ENCODE measurements at places on chromosomes 4 and X.
A peak's percentile ranks its signal among the peaks of the same experiment; 100 is the strongest.

DNA sequence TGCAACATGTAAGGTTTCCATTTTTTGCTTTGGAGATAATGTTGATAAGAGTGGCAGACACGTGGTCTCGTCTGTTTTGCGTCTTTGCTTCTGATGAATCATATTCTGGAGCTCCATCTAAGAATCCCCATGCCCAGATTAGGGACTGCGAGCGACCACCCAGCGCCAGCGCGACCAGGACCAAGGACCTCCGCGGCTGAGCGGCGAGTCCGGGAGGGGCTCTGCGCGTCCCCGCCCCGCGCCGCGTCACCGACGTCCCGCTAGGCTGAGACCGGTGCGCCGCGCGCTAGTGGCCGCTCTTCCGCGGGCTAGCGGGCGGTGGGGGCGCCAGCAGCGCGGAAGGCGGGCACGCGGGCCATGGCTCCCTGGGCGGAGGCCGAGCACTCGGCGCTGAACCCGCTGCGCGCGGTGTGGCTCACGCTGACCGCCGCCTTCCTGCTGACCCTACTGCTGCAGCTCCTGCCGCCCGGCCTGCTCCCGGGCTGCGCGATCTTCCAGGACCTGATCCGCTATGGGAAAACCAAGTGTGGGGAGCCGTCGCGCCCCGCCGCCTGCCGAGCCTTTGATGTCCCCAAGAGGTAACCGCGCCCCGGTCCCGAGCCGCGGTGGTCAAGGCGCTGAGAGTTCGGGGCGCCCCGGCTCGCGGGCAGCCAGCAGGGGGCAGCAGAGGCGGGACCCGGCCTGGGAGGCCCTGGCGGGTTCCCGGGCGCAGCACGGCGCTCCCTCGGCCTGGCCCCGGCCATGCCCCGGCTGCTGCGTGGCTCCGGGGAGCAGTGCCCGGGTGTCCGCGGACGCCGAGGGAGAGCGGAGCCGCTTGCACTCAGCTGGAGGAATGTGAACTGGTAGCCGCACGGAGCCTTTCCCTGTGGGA, at the start of gene SRD5A3:
Gene SRD5A3 (plus strand): TSS at position 263 of the 871 bp plus-strand sequence. CDS start 95 bp downstream, at position 358.
- DNase-seq = peak; percentile 92

DNA sequence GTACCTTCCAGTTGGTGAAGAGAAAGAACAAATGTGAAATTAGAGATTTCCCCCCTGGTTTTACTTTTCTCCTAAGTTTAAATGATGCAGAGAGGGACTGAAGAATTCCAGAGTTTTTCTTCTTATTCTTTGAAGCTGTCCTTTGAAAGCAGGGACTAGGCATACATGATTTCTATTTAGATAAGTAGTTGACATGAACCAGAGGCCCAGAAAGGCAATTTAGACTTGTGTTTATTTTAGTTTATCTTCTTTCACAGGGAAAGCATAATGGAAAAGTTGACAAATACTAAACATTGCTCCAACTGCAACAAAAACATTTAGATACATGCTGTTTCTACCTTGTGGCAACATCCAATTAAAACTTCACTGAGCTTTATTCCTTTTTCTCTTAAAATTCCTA, 32.0 kb downstream of the PTPN13 start:
- DNase-seq = no peak

DNA sequence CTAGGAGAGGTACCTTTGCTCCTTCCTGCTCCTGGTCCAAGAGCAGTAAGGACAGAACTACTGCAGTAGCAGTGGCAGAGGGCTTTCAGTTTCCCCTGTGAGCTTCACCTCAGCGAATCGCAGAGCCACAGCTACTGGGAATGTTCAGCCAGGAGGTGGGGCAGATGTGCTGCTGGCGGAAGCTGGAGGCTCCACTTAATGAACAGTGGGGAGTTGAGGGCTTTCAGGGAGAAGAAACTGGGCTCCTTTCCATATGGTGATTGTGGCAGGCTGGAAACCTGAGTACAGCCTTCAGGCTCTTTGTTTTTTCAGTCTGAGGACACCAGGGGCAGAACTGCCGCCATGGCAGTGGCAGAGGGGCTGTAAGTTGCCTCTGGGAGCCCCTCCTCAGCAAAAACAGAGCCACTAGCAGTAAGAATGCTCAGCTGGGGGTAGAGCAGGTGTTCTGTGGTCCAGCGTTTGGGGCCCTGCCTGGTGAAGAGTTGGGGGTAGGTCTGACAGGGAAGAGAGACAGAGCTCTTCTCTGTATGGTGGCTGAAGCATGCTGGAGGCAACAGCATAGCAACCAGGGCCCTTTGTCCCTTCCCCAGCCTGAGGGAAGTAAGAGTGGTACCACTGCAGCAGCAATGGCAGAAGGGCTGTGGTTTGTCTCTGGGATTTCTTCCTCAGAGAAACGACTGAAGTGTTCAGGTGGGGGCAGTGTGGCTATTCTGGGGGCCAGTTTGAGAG, 106.0 kb upstream of the GRXCR1 start:
- no peak for DNase-seq

DNA sequence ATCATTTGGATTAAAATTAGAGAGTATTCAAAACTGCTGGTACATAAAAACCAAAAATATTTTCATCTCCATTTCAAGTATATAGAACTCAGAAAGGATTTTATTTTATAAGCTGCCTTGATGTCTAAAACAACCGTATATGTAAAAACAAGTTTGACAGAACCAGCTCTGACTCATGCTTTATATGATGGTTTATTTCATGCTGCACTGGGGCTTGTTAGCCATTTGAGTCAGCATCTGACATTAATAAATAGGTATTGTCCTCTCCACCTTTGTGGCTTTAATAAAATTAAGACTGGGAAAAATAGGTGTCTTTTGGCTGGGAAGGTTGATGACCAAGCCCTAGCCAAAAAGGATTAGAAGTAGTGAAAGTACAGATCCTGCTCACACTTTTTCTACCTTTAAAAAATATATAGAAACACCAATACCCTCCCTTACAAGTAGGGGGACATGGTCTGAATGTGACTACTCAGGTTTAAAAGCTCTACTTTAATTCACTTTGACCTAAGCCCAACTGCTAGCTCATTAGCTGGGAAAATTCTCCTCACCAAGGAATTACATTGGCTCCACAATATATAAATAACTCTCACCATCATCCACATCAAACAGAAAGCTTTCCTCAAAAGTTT, 228.1 kb downstream of the ADAMTS3 start:
- DNase-seq = no peak

GRCh38 chr4:104163820-104164219, 330.9 kb downstream of the CXXC4 start:
- DNase-seq = no peak

DNA sequence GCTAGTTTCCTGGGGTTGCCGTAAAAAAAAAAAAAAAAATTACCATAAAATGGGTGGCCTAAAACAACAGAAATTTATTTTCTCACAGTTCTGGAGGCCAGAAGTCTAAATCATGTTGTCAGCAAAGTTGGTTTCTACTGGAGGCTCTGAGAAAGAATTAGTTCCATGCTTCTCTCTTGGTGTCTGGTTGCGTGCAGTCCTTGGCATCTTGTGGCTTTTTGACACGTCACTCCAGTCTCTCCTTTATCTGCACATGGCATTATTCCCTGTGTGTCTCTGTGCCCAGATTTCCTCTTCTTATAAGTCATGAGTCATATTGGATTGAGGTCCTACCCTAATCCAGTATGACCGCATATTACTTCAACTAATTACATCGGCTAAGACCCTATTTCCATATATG, 38.7 kb downstream of the SPATA4 start:
- DNase-seq = no peak

DNA sequence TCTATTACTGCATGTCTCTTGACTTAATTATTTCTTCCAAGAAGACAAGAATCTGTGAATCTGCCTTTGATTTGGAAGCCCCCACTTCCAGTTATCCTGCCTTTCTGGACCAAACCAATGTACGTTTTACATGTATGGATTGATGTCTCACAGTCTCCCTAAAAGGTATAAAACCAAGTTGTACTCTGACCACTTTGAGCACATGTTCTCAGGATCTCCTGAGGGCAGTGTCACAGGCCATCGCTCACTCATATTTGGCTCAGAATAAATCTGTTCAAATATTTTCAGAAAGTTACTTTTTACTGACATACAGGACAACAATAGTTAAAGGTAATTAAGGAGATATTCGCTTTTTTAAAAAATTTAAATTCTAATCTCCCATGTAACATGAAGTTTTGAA, 188.6 kb upstream of the CPXCR1 start:
- DNase-seq = no peak

- DNase-seq = no peak
Measured at GRCh38 chr4:145351162-145351561, 130.5 kb upstream of the SMAD1 start.

GRCh38 chr4:69754926-69755580, 5.4 kb downstream of the SULT1B1 start:
- no peak for DNase-seq

- no peak for DNase-seq
Measured at GRCh38 chrX:9172464-9172850, 138.5 kb upstream of the FAM9B start.

GRCh38 chr4:82954212-82954611, 53.7 kb downstream of the THAP9 start:
- DNase-seq = no peak

GRCh38 chr4:3223956-3224748, 24.8 kb upstream of the MSANTD1 start:
- no peak for DNase-seq

DNA sequence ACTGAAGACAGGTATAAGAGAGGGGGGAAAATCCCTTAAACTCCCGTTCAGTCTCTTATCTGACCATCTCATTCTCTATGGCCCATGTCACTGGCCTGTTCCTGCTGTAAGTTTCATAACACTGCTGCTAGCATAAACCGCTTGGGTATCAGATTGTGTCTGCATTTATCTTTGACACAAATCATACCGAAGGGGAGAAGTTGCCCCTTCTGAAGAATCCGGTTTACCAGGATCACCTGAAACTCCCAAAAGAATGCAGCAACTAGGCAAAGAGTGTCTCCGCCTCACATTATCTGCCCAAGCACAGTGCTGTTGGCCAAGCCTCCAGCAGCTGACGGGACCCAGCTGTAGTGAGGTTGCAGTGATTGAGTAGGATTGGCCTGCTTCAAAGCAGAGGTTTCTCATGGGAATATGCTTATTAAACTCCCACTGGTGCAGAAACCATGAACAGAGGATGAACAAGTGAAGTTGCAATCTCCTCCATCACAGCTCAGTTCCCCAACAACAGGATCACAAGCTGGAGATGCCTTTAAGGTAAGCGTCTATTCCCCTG, 71.3 kb upstream of the PUDP start:
- DNase-seq = no peak

DNA sequence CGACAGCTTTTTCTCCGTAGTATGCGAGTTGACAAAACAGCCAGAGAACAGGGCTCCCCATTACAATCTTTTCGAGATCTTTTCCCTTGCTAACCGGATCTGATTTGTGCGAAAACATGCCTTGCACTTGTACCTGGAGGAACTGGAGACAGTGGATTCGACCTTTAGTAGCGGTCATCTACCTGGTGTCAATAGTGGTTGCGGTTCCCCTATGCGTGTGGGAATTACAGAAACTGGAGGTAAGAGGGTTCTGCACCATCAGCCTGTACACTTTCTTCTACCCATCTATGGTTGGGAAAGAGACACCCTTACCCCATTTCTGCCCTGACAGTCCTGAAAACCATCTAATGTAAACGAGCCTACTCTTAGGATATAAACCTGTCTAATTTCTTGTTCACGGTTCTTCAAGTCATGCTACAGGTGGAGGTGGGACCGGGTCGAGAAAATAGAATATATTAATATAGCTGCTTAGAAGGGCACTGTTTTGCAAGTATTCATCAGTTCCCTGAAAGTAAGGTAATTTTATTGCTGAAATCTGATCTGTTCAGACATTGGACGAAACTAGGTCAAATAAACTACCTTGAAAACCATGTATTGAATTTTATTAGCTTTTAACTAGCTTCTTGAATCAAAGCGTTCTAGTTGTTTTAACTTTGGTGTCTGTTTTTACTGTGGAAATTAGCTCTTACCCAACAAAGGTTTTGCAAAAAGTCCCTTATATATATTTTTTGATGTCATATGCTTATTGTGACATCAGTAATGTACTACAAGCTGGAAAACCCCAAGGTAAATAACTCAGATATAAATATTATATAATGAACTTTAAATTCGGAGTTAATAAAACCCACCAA, 869 bp downstream of the TMEM184C start:
- peak; percentile 13 for DNase-seq
